ENCODE measurements at places on chromosomes 16 and 17.

- no peak for DNase-seq
Observed at GRCh38 chr17:67578142-67578457, 139.6 kb upstream of the NOL11 start.

DNA sequence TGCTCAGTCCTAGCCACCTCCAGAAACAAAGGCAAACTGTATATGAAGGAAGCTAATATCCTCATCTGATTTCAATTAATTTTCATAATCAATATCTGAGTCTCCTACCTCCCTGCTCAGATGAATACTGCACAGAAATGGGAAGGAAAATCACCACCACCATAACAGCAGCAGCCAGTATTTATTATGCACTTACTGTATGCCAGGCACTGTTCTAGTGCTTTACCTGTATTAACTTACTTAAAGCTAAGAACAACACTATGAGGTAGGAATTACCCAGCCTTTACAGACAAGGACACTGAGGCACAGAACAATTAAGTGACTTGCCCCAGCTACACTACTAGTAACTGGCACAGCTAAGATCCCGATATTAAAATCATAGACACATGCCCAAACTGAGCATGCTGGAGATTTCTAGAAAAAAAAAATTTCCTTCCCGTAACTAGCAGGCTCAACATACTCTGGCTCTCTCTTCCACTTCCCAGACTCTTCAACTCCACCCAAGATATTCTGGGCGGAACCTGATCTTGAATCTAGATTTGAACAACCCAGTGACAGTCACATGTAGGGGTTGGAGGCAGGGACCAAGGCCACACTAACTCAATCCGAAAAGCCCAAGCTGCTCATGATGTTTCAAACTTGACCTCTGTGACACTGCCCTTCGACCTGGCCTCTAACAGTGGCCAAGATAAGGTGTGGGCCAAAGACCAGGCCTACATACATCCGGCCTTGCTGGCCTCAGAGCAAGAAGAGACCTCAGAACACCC lies 3.9 kb downstream of the TRIM25 start:
- no peak for DNase-seq

GRCh38 chr17:72069586-72070202 lies 51.1 kb upstream of the SOX9 start:
- peak; percentile 80 for DNase-seq

DNA sequence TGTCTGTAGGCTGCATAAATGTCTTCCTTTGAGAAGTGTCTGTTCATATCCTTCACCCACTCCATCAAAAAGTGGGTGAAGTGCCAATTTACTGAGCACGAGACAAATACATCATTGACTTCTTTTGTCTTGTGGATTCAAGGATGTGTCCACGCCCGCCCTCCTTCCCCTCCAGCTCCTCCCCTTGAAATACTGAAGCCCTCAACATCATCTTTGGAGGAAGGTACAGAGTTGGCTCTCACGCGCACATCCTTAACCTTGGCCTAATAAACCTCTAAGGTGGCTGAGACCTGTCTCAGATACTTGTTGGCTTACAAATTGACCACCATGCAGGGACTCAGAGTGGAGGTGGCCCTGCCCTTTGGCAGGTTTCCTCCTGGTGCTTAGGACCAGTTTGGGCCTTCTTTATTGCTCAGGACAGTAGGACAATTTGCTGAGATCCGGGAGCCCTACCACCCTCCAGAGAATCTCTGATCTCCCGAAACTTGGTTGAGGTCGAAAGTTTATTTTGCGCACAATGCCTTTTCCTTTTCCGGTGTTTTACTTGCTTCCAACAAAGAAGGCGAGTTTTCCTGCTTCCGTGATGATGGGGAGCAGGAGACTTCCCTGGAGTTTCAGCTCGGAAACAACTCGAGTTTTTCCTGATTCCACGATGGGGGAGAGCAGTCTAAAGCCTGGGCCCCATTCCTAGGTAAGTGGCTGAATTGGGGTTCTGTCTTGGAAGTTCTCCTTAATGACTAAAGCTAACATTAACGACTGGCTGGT lies 14.1 kb upstream of the CDK10 start:
- DNase-seq, result no peak

DNA sequence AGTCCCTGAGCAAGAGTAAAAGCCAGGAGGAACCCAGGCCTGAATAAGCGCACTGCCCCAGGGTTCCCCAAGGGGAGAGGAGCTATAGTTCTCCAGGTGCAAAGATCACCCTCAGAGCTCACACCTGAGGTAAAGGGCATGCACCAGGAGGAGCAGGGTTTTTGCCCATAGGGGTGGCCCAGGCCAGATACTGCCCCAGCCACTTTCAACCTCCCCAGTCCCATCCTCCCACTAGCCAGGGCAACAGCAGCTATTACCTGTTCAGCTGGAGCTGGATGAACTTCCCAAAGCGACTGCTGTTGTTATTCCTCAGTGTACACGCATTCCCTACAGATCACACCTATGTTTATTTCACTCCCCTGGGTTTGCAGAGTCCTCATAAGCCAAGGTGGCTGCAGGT lies 19.8 kb downstream of the MYO19 start:
- no peak for DNase-seq

DNA sequence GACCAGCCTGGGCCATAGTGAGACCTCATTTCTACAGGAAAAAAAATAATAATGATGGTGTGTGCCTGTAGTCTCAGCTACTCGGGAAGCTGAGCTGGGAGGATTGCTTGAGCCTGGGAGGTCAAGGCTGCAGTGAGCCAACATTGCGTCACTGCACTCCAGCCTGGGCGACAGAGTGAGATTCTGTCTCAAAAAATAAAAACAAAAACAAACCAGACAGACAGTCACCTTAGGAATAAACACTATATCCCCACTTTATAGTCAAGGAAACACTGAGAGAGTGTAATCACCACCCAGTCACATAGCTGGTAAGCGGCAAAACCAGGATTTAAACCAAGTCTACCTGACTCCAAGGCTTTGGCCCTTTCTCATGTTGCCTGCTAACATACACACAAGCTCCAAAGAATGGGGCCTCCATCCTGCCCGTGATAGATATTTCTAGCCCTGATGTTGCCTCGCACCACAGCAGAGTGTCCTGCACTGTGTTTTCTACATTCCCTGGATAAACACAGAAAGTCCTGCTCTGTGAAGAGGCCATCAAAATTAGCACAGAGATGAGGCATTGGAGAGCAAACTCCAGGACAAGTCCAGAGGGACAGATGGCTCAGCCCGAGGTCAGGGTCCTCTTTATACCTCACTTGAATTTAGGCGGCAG lies 66.1 kb upstream of the SMURF2 start:
- DNase-seq, result no peak

DNA sequence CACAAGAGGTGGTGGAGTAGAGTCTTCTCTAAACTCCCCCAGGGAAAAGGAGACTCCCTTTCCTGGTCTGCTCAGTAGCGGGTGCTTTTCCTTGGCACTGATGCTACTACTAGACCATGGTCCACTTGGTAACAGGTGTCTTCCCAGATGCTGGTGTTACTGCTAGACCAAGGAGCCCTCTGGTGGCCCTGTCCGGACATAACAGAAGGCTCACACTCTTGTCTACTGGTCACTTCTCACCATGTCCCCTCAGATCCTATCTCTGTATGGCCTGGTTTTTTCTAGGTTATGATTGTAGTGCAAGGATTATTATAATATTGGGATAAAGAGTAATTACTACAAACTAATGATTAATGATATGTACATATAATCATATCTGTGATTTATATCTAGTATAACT lies 49.7 kb upstream of the ARL4D start:
- no peak for DNase-seq

Measured in COR-L47 (cell line).